Activated CD8-positive, alpha-beta memory T cell treated with anti-CD3 and anti-CD28 coated beads for 1 hour (primary cell): ENCODE measurements at places on chromosomes 7 and 10.

- DNase-seq = no peak
These were observed 61.6 kb downstream of the MTURN start for GRCh38 chr7:30196408-30196807.

GRCh38 chr7:139777133-139777891, 486 bp downstream of the HIPK2 start:
- peak; percentile 30 for DNase-seq

GRCh38 chr7:47039089-47039648, 542.7 kb downstream of the TNS3 start:
- no peak for DNase-seq

GRCh38 chr10:11522821-11523245, 88.6 kb downstream of the USP6NL start:
- DNase-seq = no peak

DNA sequence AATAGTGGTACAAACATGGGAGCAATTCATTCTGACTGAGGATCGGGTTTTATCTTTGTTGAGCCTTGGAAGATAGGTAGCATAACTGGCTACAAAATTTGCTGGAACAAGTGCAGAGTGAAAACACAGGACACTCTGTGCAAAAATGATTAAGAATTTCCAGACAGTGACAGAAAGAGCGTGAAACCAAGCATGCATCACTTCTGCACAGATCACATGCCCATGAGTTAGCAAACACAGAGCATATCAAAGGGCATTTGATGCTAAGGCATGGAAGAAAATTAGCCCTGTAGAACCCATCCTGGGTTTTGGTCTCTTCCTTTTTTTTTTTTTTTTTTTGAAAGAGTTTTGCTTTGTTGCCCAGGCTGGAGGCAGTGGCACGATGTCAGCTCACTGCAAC, 28.3 kb downstream of the TECTB start:
- DNase-seq = no peak

GRCh38 chr7:35869810-35870209, 69.0 kb downstream of the SEPTIN7 start:
- no peak for DNase-seq

GRCh38 chr7:114085592-114086501, 167.0 kb upstream of the PPP1R3A start:
- DNase-seq = no peak

GRCh38 chr7:158442260-158442659, 145.4 kb downstream of the PTPRN2 start:
- DNase-seq = no peak

DNA sequence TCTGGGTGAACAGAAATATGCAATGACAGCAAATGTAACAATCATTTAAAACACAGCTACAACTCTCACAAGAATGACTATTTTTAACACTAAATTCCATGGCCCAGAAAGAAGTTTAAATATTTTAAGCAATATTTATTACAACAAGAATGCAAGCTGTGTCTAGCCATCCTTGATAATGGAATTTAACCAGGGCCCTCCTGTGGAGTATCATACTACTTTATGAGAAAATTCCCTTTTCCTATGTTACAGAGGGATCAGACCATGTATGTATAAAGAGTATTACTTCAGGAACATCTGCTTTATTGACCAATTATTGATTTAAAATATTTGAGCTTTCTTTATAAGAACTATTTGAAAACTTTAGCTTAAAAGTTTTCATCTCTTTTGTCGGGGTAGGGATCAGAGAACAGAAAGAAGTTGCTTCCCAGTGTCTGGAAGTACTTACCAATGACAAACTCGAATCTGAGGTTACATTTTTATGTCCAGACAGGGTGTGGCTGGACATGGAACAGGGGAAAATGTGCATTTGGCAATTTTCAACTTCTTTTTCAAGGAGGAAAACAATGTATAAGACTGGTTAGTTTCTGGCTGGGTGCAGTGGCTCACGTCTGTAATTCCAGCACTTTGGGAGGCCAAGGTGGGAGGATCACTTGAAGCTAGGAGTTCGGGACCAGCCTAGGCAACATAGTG, 48.3 kb upstream of the NRBF2 start:
- no peak for DNase-seq

- DNase-seq = no peak
These were observed 55.2 kb downstream of the LRMDA start for GRCh38 chr10:75486591-75486990.

- no peak for DNase-seq
These were observed 257.1 kb upstream of the KIAA1217 start for GRCh38 chr10:23951841-23952240.

GRCh38 chr10:112283100-112283499, at the start of gene TECTB:
TECTB (plus strand) TSS chr10:112283400; CDS start chr10:112283735, 335 bp downstream.
- no peak for DNase-seq

DNA sequence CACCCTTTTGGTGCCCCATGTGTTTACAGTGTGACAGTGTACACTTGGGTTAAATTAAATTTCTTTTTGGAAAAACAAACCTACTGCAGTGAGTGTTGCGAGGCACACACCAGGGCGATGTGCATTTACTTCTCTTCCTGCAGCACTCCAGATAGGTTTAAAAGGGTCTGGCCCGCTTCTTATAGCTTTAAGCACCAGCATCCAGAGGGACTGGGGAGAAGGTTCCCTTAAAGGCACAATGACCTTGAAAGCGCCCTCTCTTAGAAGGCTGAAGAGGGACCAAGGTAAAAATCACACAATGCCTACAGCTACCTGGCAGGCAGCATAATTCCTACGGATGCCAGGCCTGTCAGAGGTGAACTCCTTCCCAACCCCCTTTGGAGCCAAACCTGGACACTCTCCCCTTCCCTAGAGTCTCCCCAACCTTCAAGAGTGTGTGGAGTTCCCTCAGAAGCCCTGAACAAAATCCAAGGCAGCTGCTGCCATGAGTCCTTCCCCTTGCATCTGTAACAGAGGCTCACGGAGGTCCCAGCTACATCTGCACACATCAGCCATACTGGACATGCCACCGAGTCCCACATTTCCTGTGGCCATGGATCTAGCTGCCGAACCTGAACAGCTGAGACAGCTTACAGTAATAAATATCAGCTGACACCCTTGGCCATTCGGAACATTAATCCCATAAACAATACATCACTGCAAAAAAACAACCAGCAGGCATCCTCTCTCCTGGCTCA, 33.2 kb downstream of the TRIM8 start:
- DNase-seq = no peak

DNA sequence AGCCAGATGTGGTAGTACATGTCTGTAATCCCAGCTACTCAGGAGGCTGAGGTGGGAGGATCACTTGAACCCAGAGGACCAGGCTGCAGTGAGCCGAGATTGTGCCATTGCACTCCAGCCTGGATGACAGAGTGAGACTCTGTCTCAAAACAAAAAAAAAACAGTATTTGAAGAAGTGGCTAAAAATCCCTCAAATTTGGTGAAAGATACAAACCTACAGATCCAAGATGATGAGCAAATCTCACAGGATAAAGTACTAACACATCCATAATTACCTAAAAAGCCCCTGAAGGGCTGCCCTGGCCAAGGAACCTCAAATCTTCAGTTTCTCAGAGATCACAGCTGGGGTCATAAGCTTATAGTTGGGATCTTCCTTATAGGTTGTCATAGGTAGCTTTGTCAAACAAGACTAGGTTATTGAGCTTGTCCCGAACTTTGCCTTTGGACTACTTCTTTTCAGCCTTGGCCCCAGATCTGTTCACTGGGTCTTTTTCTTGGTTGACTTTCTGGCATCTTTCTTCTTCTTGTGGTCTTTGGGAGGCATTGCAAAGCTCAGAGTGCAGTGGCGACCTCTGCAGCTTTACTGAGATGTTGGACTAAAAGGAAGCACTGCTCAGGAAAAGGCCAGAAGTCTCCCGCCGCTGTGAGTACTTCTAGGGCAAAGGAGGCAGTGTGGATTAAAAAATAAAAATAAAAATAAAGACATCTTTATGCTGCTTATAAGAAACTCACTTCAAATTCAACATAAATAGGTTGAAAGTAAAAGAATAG, 28.6 kb upstream of the SAR1A start:
- no peak for DNase-seq

DNA sequence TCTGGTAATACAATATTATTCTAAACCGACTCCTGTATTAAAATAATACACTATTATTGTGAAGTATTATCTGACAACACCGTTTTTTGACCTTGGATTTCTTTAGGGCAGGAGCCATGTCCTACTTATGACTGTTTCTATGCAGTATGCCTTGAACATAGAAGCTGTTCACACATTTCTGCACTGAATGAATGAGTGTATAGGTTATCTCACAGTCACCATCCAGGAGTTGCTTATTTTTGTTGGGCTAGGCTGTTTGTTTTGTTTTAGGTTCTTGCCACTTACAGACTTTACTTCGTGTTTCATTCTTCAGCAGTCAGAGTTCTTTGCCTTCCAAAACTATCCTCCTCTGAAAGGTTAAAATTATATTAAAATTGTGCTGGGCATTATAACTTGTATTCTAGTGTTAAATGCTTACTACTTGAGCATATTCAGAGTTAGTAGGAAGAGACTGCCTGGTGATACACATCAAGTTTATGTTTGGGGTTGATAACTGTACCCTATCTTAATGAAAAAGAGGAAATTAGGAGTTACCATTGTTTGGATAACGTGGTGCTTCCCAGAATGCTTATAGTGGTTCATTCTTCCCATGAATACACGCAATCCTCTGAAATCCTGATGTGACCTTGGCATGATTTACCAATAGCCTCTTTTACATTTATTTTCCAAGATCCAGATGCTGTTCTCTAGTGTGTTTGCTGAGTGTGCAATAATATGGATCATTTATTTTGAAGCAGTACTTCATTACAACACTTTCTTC, 1.7 kb downstream of the RALA start:
- DNase-seq = no peak

DNA sequence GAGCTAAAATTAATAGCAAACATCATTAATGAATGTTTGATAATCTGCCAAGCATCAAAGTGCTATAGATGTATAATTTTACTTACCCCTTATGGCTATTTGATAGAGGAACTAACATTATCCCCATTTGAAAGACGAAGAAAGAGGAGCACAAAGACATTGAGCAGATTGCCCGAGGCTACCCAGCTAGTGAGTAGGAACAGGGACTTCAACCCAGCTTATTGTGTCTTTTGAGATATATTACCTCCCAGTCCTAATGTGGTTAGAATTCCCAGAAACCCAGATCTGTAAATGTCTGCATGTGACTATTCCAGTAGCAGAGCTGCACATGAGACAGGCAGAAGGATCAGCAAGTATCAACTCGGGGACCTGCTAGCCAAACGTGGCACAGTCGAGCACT, 160.1 kb upstream of the AOAH start:
- no peak for DNase-seq

- DNase-seq = no peak
These were observed 271.7 kb downstream of the TRIL start for GRCh38 chr7:28686418-28686800.

DNA sequence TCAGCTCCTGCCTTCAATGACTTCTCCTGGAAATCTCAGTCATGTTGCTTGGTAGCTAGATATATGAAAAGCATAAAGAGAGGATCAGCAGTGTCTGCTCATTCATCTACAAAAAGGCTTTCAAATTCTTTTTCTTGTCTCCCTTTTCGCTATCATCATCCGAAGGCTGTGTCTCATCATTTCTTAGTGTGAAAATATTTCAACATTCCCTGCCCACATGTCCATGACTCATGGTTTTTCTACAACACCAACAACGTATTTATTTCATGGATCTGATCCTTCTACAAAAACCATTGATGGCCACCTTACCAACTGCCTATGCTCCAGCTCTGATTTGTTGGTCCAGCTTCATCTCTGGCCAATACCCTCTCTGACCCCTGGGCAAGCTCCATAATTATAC, 472.5 kb upstream of the GHITM start:
- DNase-seq = no peak

DNA sequence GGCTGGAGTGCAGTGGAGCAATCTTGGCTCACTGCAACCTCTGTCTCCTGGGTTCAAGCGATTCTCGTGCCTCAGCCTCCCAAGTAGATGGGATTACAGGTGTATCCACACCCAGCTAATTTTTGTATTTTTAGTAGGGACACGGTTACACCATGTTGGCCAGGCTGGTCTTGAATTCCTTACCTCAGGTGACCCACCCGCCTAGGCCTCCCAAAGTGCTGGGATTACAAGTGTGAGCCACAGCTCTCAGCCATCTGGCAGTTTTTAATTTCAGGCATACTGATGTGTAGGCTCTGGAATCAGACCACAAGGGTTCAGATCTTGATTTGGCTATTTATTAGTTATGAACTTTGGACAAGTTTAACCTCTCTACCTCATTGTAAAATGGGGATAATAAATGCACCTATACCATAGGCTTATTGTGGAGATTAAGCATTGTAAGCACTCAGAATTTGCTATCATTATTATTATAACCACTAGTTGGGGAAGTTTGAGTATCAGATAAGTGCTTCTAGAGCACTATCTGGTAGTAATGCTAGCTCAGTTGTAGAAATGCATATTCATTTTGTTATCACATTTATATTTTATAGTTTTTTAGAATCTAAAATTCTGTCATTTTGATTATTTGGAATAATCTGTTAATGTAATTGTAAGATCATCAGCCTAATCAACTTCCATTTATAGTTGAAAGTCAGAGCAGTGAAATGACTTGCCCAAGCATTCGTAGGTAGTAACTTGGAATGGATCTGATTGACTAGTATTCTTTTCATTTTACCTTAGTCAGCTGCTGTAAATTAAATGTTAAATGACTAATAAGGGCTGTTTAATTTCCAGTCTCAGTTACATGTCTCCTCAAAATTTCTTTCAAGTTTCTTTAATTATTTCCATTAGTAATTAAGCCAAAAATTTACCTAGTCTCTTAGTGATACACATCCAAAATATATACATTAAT, 22.5 kb downstream of the KMT2E start:
- DNase-seq = no peak

- DNase-seq = no peak
These were observed 18.3 kb upstream of the PPIF start for GRCh38 chr10:79328737-79329504.

DNA sequence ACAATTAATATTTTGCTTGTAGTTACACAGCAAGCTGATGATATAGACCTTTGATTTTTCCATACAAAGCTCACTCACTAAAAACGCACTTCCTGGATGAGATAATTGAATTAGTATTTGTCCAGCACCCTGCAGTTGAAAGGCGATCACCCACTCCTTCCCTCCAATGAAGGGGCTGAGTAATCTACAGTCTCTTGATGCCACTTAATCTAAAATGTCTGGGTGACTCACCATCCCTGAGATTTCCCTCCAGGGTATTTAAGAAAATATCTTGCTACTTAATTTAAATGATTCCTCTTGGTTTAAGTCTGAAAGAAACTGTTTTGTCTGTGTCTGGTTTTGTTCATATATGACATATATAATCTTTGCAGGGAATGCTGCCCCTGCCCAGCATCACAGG, 515.3 kb downstream of the GRID1 start:
- no peak for DNase-seq
